ENCODE measurements at places on chromosomes 7 and 10.
A peak's percentile ranks its signal among the peaks of the same experiment; 100 is the strongest.

DNA sequence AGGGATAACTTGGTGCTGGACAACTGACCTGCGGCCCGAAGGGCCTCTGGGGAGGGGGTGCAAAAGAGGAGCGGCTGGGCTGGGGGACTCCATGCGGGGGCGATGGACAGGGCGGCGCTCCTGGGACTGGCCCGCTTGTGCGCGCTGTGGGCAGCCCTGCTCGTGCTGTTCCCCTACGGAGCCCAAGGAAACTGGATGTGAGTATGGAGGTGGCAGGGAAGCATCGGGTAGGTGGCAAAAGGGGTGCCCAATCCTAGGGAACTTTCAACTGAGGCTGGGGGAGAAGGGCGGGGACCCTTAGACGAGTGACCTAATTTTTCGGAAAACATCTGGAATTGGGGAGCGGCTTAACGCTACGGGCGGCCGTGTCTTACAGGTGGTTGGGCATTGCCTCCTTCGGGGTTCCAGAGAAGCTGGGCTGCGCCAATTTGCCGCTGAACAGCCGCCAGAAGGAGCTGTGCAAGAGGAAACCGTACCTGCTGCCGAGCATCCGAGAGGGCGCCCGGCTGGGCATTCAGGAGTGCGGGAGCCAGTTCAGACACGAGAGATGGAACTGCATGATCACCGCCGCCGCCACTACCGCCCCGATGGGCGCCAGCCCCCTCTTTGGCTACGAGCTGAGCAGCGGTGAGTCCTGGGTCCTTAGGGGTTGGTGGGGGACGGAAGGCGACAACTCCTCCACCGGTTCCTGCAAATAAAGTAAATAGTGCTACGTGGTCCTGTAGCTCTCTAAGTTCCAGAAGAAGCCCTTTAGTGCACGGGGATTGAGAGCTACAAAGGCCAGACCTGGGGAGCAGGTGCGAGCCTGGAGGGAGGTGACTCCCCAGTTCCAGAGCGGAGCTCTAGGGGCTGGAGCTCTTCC is 622 bp downstream of the WNT16 start:
- no peak for DNase-seq

- no peak for DNase-seq
Observed at GRCh38 chr10:105534086-105534485, 893.0 kb downstream of the SORCS3 start.

GRCh38 chr10:46239993-46240683 is 46.7 kb upstream of the ANTXRL start:
- DNase-seq, result no peak

DNA sequence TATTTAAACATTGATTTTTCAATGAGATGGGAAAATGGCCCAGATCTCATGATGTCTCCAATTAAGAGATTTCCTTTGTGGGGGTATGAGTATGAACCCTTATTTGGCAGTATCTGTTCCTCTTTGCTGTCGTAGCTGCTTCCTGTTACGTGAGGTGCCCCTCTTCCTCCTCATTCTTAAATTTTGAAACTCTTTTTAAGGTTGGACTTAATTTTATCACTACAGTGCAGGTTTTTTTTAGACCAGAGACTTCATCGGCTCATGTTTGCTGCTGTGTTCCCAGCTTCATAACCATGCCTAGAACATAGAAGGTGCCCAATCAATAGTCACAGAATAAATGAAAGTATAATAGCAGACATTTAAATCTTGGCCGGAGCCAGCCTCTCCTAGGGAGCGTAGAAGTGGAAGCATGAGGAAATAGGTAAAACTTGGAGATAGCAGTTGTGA is 2.4 kb downstream of the MIOS start:
- DNase-seq, result no peak

GRCh38 chr10:23540401-23541030 is 101.6 kb downstream of the OTUD1 start:
- DNase-seq, result no peak

DNA sequence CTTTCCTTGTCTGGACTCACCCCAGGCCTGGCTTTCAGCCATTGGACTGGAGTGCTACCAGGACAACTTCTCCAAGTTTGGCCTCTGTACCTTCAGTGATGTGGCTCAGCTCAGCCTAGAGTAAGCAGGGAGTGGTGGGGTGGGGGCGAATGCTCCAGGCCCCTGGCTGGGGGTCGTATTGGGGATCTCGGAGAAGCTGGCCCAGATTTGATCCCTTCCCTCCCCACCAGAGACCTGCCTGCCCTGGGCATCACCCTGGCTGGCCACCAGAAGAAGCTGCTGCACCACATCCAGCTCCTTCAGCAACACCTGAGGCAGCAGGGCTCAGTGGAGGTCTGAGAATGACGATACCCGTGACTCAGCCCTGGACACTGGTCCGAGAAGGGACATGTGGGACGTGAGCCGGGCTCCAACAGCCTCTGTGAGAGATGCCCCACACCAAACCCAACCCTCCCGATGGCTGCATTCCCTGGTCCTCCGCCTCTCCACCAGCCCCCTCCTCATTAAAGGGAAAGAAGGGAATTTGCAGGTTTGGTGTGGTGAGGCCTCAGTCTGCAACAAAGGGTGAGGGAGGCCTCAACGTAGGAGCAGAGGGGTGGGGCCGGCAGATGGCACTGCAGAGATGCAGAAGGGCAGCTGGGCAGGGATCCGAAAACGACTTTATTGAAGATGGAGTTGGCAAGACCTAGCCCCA is 14.8 kb downstream of the TRPV6 start:
- DNase-seq, result no peak

GRCh38 chr7:139893999-139894398 is 64.9 kb downstream of the TBXAS1 start:
- DNase-seq, result no peak

GRCh38 chr10:10596256-10596655 is 421.4 kb upstream of the CELF2 start:
- DNase-seq, result no peak

DNA sequence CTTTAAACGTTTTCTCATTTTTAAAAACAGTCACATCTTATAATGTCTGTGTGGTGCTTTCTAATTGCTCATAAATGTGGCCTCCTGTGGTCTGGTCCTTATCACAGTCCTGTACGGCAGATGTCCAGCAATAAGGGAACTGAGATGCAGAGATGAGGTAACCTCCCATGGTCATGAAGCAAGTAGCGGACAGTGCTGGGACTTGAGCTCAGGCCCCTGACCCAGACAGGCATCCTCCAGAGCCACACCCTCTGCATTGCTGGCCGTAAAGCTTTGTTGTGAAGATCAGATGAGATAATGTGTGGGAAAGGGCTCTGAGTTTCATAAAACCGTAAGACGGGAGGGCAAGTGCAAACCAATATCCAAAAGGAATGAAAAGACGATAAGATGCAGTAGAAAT is 48.2 kb downstream of the DYNC2I1 start:
- no peak for DNase-seq

DNA sequence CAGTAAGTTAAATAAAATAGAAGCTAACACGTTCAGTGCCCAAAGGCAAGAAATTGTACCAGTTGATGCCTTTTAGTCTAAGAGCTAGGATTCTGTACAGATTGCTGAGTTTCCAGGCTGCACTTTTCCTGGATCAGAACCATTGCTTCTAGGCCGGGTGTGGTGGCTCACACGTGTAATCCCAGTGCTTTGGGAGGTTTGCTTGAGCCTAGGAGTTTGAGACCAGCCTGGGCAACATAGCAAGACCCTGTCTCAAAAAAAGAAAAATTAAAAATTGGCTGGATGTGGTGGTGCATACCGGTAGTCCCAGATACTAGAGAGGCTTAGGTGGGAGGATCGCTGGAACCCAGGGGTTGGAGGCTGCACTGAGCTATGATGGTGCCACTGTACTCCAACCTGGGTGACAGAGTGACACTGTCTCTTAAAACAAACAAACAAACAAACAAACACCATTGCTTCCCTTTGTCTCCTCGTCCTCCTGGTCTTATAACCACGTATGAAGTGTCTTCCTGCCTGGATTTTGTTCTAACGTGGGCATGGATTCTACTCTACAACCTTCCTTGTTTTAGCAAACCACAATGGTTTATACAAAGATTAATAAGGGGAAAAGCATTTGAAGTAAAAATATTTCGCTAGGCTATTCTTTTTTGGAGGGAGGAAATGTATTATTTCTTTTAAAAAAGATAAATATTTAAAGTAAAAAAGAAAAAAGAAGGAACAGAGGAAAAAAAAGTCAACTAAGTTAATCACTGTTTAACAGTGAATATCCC is 9.7 kb upstream of the CCNY start:
- DNase-seq, result no peak

- peak; percentile 16 for DNase-seq
Observed at GRCh38 chr7:81816312-81816711, 46.5 kb upstream of the HGF start.

DNA sequence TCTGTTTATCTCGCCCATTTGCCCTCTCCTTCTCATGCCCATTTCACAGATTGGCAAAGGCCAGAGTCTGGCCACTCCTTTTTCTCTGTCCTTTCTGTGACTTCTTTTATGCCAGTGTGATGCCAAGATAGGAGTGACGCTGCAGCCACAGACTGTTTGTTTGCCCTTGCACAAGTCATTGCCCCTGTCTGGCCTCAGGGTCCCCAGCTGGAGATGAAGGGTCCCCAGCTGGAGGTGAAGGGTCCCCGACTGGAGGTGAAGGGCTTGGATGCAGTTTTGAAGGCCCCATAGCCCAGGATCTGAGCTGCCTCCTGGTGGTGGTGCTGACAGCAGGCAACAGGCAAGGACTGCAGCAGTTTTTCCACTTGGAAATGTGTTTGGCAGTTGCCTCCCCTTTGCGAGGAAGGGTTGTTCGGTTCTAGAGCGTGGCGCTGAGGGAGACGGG is 50.8 kb upstream of the SLC29A3 start:
- peak; percentile 74 for DNase-seq

- no peak for DNase-seq
Observed at GRCh38 chr7:30976381-30976780, 12.6 kb downstream of the GHRHR start.

- no peak for DNase-seq
Observed at GRCh38 chr10:54372179-54372578, 428.9 kb downstream of the PCDH15 start.

- no peak for DNase-seq
Observed at GRCh38 chr10:114256008-114256765, 17.1 kb downstream of the VWA2 start.

- DNase-seq, result peak; percentile 74
Observed at GRCh38 chr7:130844811-130845580, 111.0 kb upstream of the KLF14 start.

- no peak for DNase-seq
Observed at GRCh38 chr10:69665474-69666320, 35.6 kb downstream of the FAM241B start.

- no peak for DNase-seq
Observed at GRCh38 chr7:100731937-100732636, 1.3 kb upstream of the ZAN start.

DNA sequence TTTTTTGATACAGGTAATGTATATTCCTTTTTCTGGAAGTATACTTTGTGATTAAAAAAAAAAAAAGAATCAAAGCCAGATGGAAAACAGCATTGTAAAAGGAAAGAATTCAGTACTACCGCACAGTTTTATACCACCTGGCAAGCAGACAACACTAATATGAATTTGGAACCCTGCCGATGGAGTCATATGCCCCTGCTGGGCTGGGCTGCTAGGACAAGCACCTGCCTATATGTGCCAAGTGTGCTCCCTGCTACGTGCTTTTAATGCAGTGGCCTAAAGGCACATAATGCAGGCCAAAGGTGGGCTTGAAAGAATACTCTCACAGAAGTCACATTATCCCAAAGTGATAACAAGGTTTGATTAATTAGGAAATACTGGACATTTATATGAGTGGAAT is 29.8 kb upstream of the WAC start:
- peak; percentile 16 for DNase-seq

GRCh38 chr7:69908454-69908853 is 310.2 kb downstream of the AUTS2 start:
- DNase-seq, result no peak

GRCh38 chr7:90944021-90944420 is 320.2 kb upstream of the FZD1 start:
- DNase-seq, result no peak

- no peak for DNase-seq
Observed at GRCh38 chr7:128447941-128448564, 7.6 kb upstream of the HILPDA start.

DNA sequence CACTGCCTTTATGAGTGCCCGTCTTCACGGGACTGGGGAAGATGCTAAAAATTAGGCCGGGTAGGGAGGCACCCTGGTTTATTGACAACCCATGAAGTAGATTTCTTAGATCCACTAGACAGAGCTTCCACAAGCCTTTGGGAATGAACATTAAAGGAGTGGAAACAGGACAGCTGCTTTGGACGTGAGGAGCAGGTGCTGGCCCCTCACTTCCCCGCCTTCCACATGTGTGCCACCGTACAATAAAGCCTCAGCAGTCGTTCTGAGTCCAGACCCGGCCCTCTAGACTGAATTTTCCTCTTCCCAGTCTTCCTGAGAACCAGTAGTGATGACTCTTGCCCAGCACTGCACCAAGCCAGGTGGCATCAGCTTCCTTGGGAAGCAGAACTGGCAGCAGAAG is 282.4 kb downstream of the CELF2 start:
- no peak for DNase-seq

- no peak for DNase-seq
Observed at GRCh38 chr7:88046839-88047573, 113.0 kb downstream of the ADAM22 start.

DNA sequence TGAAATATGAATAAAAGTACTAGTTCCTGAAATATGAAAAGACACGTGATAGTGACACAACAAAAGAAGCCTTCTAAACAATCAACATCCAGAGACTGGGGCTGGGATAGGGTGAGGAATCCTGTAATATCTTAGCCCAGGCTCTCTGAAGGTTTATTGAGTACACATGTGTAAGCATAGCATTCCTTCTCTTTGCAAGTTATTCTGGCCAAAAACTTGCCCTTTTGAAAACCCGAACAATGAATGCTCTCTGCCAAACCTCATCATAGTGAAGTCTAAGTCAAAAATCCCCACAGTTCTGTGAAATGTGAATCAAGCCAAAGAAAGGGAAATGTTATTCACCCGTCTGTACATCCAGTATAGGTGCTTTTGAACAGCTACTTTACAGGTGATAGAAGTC is 11.6 kb downstream of the SEMA3D start:
- DNase-seq, result peak; percentile 84

GRCh38 chr7:12222889-12223579 is 11.9 kb downstream of the TMEM106B start:
- no peak for DNase-seq

- no peak for DNase-seq
Observed at GRCh38 chr10:31974434-31975124, 45.9 kb upstream of the ARHGAP12 start.

GRCh38 chr7:133795068-133795665 is 332.0 kb upstream of the LRGUK start:
- DNase-seq, result no peak

- no peak for DNase-seq
Observed at GRCh38 chr10:12327074-12327473, 22.3 kb upstream of the CAMK1D start.
